SW480 (cell line): ENCODE measurements at places on chromosomes 7 and 10.

GRCh38 chr10:70319824-70320223 is 36.0 kb upstream of the NPFFR1 start:
- no peak for DNase-seq

DNA sequence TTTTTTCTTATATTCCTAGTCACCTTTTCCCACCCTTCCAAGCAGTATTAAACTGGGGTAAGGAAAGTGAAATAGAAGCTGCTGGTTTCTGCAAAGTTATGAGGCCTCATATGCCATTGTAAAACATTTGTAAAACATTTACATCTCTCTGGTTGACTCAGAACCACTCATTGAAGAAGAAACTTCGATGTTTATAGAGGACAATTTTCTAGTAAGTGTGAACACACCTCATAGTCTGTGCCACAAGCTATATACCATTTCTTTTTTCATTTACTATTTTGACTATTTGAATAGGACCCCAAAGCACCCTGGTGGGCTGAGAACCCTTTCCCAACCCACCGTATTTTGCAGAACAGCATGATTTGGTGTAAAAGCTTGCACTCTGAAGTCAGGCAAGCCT is 12.9 kb upstream of the ITGB1 start:
- DNase-seq = no peak

GRCh38 chr7:157007470-157008066 is 2.9 kb downstream of the MNX1 start:
- DNase-seq = peak; percentile 59

GRCh38 chr7:70156057-70156456 is 557.8 kb downstream of the AUTS2 start:
- DNase-seq = no peak

- no peak for DNase-seq
Measured at GRCh38 chr7:155380976-155381851, 76.7 kb upstream of the EN2 start.

GRCh38 chr10:124693801-124694416 is 50.3 kb downstream of the FAM53B start:
- no peak for DNase-seq

GRCh38 chr7:142776206-142776844 is 5.6 kb downstream of the PRSS2 start:
- DNase-seq = no peak

GRCh38 chr10:81200801-81201200 is 663.1 kb downstream of the SH2D4B start:
- no peak for DNase-seq

DNA sequence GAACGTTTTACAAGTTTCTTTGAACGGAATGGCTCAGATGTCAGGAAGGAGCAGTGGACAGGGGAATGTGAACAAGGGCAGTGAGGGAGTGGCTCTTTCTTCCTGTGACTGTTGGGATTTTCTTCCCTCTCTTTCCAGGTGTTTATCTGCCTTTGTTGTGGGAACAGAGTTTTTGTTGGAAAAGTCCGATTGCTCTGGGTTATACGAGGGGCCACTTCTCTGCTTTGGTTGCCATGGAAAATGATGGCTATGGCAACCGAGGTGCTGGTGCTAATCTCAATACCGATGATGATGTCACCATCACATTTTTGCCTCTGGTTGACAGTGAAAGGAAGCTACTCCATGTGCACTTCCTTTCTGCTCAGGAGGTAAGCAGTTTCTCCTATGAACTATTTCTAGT is 41.4 kb downstream of the ZRANB1 start:
- no peak for DNase-seq

GRCh38 chr7:20079080-20079479 is 138.1 kb downstream of the MACC1 start:
- no peak for DNase-seq

- no peak for DNase-seq
Measured at GRCh38 chr10:34698979-34699378, 116.1 kb downstream of the PARD3 start.

DNA sequence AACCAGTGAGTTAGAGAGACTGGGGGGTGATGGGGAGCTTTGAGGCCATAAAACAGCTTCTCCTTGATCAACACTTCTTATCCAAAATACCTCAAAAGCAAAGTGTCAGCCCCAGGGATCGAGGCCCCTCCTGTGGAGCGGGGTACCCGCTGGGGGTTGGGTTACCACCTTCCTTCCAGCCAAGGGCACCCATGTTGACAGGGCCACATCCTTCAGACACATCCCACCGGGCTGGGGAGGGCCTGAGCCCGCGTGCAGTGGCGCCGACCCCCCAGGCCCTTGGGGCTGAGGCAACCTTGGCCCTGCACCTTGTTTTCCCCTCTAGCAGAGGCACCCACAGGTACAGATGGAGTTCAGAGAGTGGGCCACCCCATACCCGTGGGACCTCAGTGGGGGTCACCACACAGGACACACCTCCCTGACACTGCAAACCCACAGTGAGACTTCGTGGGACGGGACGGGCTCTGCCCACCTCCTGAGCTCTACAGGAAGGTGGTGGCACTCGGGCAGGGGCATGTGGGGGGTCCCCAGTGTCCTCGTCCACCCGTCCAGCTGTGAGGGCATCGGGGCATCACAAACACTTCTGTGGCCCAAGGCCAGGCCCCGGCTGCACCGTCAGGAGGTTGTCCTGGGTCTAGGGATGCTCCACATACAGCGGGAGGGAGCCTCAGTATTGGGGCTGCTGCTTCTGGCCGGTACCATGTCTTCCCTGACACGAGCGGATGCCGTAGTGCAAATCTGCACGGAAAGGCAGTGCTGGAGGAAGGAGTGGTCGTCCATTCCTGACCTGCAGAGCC is 10.7 kb downstream of the DPYSL4 start:
- no peak for DNase-seq

DNA sequence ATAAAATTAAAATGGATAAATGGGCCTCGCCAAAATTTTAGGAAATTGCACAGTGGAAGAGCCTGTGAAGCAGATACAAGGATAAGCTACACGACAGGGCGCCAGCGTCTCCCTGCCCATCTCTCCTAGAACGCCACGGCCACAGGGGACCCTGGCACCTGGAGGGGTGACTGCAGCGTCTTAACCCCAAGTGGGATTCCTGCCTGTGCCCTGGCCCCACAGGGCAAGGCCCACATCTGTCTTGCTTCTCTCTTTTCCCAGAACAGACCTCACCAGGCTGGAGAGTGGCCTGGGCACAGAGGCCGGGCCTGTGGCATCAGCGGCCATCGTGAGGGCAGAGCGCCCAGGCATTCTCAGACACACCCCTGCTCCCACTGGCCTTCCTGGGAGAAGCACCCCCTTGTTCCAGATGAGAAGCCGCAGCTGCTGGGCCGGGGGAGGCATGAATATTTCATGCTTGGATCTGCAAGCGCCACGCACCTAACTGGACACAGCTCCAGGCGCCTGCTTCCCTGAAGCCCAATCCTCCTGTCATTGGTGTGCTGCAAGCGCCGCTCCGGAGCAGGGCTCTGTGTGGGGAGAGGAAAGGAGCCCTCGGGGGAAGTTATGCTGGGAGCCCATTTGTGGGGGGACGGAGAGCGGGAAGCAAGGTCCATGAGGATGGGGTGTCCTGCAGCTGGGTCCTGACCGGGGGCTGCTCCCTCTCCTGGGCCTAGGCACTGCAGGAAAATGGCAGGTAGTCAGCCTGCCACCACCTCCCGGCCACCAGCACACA is 153.5 kb downstream of the ELFN1 start:
- no peak for DNase-seq

GRCh38 chr7:24978843-24979469 is 1.0 kb downstream of the OSBPL3 start:
- peak; percentile 82 for DNase-seq

- peak; percentile 55 for DNase-seq
Measured at GRCh38 chr10:104274762-104275721, 6.1 kb downstream of the GSTO2 start.

- no peak for DNase-seq
Measured at GRCh38 chr10:60086421-60086820, 180.1 kb upstream of the CCDC6 start.

DNA sequence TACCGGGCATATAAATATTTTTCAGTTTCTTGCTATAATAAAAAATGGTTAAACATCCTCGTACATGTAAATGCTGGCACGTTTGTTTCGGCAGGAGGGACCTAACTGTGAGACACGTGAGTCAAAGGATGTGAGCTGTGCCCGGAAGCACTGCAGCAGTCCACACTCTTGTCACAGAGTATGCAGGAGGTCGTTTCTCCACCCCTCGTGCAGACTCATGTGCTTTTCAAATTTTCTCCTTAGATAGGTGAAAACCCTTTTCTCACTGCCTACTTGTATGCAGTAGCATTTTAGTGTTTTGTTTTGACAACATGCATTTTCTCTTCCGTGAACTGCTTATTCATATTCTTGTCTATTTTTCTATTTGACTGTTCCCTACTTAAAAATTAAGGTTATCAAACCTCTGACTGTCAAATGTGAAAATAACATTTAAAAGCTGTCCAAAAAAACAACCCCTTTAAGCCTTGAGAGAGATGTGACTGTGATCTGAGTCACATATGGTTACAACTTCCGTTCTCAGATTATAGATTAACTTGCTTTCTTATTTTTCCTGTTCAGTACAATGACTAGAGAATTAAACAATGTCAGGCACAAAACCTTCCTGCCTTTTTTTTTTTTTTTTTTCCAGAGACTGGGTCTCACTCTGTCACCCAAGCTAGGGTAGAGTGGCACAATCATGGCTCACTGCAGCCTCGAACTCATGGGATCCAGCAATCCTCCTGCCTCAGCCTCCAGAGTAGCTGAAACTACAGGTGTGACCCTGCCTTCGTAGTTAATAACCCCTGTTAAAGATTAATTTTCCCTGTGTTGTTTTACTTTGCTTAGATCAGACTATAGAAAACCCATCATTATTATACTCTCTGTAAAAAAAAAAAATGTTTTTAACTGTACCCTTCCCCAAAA is 45.1 kb downstream of the DPY19L1 start:
- DNase-seq = peak; percentile 26

DNA sequence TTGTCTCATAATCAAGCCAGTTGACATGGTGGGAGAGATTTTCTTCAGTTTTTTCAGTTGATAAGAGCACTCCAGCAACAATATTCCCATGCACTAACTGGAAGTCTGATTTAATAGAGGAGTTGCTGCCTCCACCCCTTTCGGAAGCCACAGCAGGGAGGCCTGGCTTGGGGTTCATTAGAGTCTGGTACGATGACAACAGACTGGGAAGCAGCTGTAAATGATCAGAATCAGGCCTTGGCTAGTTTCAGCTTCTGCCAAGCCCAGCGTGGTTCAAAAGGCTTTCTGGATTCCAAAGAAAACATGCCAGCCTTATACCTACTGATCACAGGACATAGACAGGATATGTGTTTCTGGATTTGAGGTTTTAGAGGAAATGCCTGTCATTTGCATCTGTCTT is 274.0 kb downstream of the CSTF2T start:
- DNase-seq = no peak

- no peak for DNase-seq
Measured at GRCh38 chr10:68440898-68441297, 30.9 kb downstream of the DNA2 start.

DNA sequence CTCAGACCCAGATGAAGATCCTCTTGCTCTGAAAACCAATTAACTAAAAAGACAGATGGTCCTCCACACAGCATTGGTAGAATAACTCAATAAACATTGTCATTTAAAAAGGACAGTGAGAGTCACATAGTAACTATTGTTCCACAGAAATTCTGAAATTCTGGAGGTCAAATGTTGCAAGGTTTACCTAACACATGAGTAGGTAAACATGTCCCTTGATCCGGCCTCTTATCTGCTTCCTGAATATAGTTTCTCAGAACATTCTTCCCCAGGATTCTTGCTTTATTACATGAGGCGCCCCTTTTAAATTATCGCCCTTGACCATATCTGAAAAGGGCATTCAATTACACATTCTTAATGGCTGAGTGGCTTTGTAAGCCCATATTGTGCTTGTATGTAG is 270.7 kb downstream of the SEMA3D start:
- DNase-seq = no peak

DNA sequence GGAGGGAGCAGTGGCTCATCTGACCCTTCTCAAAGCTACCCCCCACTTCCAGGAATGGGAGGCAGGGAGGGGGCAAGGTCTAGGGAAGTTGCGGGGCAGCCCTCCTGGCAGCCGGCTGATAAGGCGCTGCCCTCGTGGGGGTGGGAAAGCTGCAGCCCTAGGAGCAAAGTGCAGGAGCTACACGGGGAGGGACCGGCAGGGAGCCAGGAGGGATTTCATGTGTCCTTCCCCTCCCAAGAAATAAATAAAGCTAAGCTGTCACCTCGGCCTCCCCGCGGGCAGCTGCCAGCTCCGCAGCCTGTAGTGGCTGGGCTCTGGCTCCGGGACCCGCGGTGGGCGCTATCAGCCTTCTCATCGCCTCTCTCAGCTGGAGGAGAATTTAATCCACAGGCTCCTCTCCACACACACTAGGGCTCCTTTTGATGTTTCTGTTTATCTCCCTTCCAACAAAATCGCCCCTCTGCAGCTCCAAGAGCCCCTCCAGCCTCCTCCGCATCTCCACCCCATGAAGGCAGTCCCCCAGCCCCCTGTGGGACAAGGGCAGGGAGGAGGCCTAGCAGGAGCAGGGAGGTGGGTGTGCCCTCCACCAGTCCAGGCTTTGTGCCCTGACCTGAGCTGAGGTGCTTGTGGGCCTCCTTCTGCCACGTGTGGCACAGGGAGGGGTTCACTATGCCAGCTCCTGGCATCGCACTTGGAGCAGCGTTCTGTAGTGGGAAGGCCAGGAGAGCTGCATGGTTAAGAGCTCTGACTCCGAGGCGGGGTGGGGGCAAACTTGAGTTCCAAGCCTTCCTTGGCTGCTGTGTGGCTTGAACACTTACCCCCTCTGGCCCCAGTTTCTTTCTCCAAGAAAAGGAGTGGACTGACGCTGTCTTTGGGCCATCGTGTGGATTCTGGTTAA is 80.5 kb downstream of the C10orf105 start:
- no peak for DNase-seq

DNA sequence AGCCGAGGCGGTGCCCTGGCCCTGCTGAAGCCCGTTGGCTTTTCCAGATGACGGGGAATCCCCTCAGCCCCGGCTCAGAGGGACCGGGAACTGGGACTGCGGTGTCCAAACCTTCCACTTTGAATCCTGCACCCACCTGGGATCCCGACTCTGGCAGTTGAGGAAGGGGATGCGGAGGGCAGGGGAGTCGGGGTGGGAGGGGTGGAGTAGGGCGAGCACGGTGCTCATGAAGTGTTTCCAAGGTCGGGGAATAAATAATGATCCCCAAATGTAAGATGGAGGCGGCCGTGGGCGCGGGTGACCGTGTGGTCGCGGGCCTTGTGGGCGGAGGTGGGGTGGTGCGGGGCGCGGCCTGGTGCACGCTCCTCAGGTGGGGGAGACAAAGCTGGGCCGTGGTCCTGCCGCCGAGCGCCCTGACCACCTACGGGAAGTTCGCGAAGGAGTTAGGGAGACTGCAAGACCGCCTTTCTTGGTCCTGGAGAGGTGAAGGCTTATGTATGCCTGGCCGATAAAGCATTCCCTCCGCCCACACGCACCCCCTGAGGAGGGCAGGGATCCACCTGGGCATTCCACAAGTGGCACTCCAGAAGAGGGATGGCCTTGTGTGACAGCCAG is 1.4 kb downstream of the MTURN start:
- peak; percentile 49 for DNase-seq

DNA sequence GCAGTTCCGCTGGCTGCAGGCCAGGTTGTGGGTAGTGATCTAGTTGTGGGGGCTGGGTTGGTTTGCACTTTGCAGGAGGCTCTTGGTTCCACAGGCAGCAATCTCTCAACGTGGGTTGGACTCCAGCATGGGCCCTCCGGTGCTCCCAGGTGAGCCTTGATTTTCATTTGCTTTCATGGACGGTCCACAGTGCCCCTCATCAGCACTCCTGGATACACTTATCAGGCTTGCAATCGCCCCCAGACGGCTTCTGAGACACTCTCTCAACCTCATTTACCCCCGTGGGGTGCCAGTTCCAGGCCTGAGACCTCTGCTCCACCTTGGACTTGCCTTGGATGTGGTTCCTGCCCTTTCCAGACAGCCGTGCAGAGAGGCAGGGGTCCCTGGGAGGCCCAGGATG is 31.3 kb upstream of the ZNF273 start:
- DNase-seq = no peak

GRCh38 chr7:30971840-30972563 is 8.2 kb downstream of the GHRHR start:
- DNase-seq = no peak
